CD4-positive, alpha-beta T cell (primary cell): ENCODE measurements at places on chromosomes 2 and 18.

DNA sequence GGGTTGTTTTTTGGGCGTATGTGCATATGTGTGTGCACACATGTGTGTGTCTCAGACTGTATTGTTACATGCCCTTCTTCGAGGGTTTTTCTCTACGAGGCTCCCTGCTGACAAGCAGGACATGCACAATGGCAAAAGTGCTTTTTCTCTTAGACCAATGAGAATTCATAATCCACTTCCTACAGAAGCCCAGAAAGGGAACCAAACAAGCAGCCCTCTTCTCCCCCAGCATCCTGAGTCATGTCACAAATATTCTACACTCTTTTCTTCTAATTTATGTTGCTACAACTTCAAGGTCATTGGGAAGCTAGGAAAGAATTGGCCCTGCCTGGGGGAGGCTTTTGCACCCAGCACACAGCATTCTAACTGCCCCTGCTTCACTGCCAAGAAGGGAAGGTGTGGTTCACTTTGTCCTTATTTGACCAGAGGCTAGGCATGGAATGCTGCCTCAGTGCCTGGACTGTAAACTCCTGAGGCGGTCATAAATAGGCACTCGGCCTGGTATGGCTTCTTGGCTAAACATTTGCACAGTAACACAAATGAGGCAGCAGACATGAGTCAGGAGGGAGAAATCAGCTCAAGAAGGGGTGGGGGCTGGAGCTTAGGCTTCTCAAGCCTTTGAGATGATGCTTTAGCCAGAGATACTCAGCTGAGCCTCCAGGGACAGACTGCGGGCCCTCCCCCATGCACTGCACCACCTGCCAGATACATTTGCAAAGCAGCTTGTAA, 92.7 kb upstream of the KLF7 start:
- no peak for DNase-seq

GRCh38 chr2:66189553-66189952, 245.4 kb upstream of the MEIS1 start:
- no peak for DNase-seq

DNA sequence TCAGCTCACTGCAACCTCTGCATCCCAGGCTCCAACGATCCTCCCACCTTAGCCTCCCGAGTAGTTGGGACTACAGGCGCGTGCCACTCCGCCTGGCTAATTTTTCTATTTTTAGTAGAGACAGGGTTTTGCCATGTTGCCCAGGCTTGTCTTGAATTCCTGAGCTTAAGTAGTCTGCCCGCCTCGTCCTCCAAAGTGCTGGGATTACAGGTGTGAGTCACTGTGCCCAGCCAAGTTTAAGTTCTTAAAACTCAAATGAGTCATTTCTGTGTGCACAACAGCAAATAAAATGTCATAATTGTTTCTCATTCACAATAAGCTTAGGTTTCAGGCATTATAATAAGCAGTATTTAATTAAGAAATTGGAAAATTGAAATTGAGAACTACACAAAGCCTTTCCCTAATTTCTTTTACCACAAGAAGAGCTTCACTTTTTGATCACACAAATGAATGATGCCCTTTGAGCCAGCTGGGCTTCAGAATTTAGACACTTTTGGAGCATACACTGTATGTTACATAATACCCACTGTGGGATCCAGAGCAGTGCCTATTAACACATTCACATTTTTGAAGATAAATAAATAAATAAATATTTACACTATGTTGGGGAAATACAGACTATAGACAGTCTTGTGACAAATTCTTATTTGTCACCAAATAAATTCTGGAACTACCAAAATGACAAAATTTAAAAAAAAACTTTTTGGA, 8.6 kb upstream of the ME2 start:
- DNase-seq: no peak

GRCh38 chr2:185063761-185064160, 465.4 kb downstream of the ZNF804A start:
- no peak for DNase-seq

- DNase-seq: no peak
Observed at GRCh38 chr2:6970976-6971480, 53.8 kb downstream of the RNF144A start.

DNA sequence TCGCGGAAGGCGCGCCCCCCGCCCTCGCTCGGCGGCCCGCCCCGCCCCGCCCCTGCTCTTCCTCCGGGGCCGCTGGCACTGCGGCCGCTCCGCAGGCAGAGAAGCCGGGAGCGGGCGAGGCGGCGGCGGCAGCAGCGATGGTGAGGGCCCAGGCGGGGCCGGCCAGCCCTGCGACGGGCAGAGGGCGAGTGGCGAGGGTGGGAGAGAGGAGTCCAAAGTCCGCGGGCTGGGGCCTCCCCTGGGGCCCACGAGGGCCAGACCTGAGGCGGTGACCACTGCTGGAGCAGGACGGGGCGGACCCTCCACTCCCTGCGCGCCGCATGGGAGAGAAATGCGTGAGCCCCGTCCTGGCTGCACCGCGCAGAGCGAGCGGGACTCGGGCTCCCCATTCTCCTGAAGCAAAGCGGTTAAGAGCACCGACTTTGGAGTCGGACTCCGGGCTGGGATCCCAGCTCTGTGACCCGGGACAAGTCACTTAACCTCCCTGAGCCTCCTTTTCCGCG, at the start of gene VAMP5:
Gene VAMP5 (plus strand): TSS at position 78 of the 503 bp plus-strand sequence. CDS start 60 bp downstream, at position 138.
- peak; percentile 35 for DNase-seq

GRCh38 chr2:208820014-208820688, 413.6 kb downstream of the PTH2R start:
- DNase-seq: no peak

DNA sequence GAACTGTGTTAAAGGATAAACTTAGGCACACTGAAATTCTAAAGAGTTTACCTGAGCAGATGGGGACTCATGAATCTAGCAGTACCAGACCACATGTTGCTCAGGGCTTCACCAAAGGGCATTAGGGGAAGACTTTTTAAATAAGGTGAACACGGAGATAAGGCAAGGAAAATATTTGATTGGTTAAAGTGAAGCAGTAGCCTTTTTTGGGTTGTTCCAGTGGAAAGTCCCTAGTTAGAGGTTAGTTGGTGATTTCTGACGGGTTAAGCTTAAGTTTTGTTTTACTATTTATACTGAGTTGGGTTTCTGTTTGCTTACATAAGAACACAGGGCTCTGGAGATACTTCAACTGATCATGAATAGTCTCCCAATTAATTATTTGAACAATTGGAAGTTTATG, 722.5 kb downstream of the SOCS6 start:
- no peak for DNase-seq

DNA sequence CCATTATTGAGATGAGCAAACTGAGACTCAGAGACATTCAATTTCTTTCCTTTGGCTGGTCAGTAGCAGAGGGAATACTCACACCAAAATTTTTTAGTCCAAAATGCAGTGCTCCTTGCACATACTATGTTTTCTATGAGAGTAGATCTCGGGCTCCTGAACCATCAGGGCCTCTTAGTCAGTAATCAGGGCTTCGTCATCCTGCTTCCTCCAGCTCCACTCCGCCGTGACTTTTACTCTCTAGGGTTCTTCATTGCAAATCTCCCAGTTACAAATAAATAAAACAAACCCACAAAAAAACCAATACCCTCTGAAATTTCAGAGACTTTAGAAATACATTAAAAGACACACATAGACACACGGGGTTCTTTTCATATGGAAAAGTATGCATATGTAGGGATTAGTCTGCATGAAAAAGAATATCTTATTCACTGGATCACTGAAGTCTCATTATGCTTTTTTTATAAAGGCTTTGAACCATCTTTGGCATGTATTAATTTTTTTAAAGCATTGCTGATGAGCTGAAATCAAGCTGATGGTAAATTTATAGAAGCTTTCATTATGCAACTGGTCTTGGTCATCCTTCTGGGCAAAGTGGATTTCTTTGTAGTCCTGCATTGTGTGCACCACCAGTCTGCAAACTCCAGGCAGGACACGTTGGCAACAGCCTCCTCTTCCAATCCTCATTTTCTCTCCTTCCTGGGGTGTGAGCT, 235.0 kb downstream of the ICOS start:
- DNase-seq: no peak

GRCh38 chr2:122328816-122329215, 573.4 kb downstream of the TSN start:
- no peak for DNase-seq

DNA sequence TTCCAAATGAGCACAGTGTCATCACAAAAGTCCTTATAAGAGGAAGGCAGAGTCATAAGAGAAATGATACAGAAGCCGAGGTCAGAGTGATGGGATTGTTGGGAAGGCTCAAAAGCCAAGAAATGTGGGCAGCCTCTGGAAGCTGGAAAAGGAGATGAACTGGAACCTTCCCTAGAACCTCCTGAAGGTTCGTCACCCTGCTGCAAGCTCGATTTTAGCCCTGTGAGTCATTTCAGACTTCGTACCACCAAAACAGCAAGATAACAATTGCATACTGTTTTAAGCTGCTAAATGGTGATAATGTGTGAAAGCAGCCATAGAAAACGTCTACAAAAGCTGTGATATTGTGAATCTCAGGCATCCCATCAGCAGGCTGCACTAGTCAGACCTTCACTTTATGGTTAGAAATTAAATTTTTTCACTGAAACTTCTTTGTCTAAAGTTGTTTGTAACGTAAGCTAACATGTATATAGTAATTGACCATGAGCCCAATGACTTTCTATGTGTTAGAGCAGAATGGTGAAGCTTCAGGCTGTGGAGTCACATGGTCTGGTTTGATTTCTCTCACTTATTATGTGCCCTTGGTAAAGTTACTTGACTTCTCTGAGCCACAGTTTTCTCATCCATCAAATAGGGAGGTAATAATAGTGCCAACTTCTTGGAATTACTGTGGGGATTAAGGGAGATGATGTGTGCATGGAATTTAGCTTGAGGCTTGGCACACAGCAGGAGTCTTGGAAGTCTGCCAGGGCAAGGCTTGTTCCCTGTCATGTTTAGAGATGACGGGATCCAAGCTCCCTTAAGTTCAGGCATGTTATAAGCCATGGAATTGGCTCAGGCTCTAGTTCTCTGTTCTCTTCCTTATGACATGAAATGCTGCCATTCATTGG, 132.0 kb upstream of the CCDC195 start:
- no peak for DNase-seq

- no peak for DNase-seq
Observed at GRCh38 chr2:237497838-237498186, 10.8 kb downstream of the MLPH start.

DNA sequence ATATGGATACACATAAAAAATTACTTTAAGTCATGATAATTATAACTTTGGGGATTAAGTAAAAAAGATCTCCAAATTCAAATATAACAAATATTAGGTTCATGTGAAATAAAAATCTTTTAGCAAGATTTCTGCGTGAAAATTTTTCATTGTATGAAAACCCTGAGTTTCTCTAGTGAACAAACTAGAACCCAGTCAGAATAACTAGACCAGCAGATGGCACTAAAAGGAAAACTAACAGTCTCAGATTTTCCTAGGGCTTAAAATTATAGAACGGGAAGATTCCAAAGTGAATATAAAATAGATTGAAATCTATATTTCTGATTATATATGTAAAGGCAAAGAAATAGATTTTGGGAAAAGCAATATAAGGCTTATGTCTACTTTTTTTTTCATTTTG, 43.3 kb downstream of the TMEM200C start:
- DNase-seq: no peak

- DNase-seq: no peak
Observed at GRCh38 chr18:13220361-13220991, 1.9 kb downstream of the LDLRAD4 start.

DNA sequence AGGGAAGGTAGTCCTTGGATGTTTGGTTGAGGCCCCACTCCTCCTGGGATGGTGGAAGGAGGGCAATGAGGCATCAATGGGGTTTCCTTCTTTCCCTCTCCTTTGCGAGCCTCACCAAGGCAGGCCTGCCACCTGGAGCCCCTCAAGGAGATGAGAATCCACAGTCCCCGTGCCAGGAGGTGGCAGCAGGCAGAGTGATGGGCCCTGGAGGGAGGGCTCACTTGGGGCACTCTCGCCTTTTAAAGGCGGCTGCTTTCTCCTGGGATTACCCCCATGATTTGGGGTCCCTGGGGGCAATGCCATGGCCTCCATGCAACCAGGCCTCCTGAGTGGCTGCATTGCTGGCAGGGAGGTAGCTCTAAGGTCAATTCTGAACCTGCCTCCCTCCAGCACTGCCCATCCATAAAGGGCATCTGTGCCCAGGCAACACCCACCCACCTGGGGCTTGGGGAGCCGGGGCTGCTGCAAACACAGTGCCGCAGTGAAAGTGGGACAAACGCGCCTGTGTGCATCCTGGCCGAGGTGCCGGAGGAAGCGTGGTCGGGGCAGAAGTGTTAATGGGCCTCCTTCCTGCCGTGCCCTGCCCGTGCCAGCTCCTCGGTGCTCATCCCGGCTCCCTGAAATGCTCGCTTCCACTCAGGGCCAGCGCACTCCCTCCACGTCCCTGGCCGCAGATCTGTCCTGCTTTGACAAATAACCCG, 55.9 kb downstream of the ZFP36L2 start:
- DNase-seq: no peak
